ENCODE measurements at places on chromosomes 6 and 20.
A peak's percentile ranks its signal among the peaks of the same experiment; 100 is the strongest.

DNA sequence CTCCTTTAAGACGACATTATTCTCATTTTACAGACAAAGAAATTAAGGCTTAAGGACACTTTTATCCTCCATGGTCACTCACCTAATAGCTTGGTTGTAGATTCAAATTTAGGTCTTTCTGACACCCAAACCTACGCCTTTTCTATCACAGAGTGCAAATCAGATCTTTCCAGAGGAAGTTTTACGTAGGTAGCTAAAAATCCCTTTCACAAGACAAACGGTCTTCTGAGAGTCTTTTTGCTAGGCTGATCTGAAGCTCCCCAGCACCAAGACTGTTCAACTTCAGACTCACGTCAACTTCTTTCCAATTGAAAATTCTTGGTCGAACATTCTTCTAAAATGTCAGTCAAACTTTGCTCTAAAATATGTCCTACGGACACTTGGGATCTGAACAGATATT lies 46.5 kb downstream of the BLOC1S5 start:
- no peak for DNase-seq

- DNase-seq: no peak
Measured at GRCh38 chr20:60254901-60255411, 296.7 kb downstream of the CDH26 start.

- DNase-seq: no peak
Measured at GRCh38 chr6:45590226-45590625, 212.5 kb upstream of the SUPT3H start.

DNA sequence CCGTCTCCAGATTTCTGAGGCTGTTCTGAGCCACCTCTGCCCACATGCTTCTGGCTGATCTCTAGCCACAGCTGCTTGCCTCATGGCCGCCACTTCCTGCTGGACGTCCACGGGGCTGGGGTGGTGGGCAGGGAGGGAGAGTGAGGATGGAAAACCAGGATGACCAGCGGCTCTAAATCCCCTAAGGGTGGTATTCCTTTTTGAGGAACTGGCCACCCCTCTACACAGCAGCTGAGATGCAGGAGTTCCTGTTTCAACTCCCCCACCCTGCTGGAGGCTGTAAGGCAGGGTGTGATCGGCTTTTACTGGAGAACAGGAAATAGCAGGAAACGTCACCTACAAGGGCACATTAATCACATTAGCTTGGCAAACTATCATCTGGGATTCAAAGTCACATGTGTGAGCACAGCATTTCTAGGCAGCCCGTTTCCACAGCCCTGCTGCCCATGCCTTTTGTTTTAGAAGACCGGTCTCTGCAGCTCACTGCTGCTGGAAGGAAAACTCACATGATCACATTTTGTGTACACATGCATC lies 181.6 kb upstream of the ECI2 start:
- no peak for DNase-seq

DNA sequence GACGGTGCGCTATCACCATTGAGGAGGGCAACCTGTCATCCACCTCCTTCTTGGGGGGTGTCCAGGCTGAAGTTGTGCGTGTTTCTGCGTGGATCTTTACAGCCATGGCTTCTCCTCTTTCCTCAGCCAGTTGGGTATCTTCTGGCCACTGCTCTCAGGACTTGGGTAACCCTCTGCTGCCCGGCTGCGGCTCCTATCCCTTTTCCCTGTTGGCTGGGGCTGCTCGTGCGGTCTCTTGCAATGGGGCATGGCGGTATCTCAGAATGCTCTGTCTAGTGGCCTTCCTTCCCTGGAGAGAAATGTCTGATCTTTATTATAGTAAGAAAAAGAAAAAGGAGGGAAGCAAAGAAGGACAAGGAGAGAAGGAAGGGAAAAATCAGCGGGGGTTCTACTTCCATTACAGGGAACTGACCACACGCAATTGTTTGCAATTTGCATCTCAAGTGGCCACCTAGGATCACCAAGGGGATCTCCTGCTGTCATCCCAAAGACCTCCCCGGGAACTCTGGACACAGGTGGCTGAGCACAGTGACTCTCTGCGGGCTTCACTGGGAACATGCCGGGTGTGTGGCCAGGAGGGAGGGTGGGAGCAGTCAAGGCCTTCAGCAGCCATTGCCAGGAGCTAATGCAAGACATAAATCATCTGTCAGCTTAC lies 60.8 kb downstream of the NPEPL1 start:
- DNase-seq: no peak

GRCh38 chr6:26599591-26599990 lies 2.8 kb downstream of the ABT1 start:
- no peak for DNase-seq

GRCh38 chr6:161489626-161490306 lies 215.9 kb upstream of the AGPAT4 start:
- DNase-seq: no peak

- no peak for DNase-seq
Measured at GRCh38 chr20:24095756-24096155, 107.2 kb upstream of the GGTLC1 start.

DNA sequence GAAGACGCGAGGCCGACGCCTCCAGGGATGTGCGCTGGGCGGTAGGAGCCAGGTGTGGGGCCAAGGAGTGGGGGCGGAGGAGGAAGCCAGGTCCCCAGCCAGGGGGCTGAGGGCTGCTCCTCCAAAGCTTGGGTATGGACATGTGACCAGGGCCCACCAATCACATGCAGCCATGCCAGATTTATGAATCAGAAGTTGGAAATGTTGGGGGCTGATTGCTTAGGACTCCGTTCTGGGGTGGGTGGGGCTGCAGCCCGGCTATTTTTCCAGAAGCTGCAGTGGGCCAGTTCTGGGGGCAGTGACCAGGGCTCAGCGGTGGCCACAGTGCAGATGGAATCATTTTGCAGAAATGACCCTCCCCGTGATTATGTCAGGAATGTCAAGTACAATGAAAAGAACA lies 96.0 kb downstream of the CEBPB start:
- peak; percentile 55 for DNase-seq

- no peak for DNase-seq
Measured at GRCh38 chr6:73624896-73625295, 28.9 kb downstream of the SLC17A5 start.

- no peak for DNase-seq
Measured at GRCh38 chr20:33664085-33664761, 2.1 kb downstream of the C20orf144 start.

- DNase-seq: no peak
Measured at GRCh38 chr20:57899554-57899953, 189.7 kb upstream of the PMEPA1 start.

- DNase-seq: no peak
Measured at GRCh38 chr20:22826306-22827230, 208.5 kb upstream of the SSTR4 start.

- no peak for DNase-seq
Measured at GRCh38 chr6:82507112-82507511, 143.5 kb downstream of the TPBG start.

GRCh38 chr20:35030136-35030535 lies 62.5 kb downstream of the TRPC4AP start:
- no peak for DNase-seq

DNA sequence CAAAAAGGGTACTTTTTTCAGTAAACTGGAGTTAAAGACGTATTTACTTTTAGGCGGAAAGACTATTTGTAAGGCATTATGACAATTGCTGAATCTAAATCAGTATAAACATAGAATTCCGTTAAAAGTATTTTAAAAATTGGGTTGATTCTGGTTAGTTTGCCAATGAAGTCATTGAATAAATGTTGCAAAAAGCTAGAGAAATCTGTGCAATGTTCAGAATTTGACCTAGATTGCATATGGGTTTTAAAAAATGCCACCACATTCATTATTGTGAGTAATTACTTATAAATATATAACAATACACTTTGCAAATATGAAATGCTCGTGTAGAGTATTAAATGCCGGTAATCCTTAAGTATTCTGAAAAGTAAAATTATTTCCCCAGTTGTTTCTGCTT lies 116.5 kb upstream of the EEF1E1 start:
- no peak for DNase-seq

DNA sequence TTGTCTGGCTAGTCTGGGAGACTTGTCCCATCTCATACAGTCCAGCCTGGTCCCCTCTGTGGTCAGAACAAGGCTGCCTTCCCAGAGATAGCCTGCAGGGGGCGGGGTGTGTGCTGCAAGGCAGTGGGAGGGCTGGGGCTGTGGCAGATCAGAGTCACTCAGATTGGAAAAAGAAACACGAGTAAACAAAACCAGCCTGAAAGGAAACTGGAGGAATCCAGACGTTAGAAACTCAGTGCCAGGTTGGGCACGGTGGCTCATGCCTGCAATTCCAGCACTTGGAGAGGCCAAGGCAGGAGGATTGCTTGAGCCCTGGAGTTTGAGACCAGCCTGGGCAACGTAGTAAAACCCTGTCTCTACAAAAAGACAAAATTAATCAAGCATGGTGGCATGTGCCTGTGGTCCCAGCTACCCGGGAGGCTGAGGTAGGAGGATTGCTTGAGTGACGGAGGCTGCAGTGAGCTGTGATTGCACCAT lies 20.2 kb downstream of the LEMD2 start:
- DNase-seq: peak; percentile 89

GRCh38 chr20:11551479-11551878 lies 366.2 kb upstream of the BTBD3 start:
- no peak for DNase-seq

DNA sequence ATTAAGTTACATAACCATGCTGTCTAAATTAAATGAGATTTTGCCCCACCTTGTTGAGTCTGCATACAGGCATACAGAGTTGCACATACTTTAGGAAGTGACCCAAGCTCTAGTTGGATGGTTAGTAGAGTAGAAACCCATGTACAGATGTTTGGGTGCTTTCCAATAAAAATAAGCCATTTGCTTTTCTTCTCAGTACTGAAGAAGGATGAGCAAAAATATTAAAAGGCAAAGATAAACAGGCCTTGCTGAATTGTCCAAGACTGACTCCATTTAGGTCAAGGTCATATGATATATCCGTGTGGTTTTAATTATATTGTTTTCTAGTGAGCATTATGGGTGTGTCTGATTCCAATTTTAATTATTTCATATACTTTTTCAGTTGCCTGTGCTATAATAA lies 589.4 kb downstream of the RFPL4B start:
- no peak for DNase-seq

Measured in stimulated activated CD8-positive, alpha-beta memory T cell treated with anti-CD3 and anti-CD28 coated beads, Interleukin-4, amount 100 ng/mL, for 48 hours (primary cell).